Cardiac muscle cell (in vitro differentiated cells and primary cell): ENCODE measurements at places on chromosomes 11 and 22. TPM values are rescaled to one million over a fixed set of nuclear protein-coding genes. Genes with fewer than 3 reads are reported as not detected.

RRP8 gene
- total RNA-seq: 20.7 and 27.3 TPM in 2 replicates

- no peaks in the 10 kb centered on the region for H3K36me3 ChIP-seq
- no peaks in the 10 kb centered on the region for H3K4me1 ChIP-seq
- H3K27me3 ChIP-seq: no peaks in the 10 kb centered on the region
- no peak overlapping the region for H3K27ac ChIP-seq
Observed at GRCh38 chr22:48828688-48829087, 999.0 kb downstream of the BRD1 start.

DNA sequence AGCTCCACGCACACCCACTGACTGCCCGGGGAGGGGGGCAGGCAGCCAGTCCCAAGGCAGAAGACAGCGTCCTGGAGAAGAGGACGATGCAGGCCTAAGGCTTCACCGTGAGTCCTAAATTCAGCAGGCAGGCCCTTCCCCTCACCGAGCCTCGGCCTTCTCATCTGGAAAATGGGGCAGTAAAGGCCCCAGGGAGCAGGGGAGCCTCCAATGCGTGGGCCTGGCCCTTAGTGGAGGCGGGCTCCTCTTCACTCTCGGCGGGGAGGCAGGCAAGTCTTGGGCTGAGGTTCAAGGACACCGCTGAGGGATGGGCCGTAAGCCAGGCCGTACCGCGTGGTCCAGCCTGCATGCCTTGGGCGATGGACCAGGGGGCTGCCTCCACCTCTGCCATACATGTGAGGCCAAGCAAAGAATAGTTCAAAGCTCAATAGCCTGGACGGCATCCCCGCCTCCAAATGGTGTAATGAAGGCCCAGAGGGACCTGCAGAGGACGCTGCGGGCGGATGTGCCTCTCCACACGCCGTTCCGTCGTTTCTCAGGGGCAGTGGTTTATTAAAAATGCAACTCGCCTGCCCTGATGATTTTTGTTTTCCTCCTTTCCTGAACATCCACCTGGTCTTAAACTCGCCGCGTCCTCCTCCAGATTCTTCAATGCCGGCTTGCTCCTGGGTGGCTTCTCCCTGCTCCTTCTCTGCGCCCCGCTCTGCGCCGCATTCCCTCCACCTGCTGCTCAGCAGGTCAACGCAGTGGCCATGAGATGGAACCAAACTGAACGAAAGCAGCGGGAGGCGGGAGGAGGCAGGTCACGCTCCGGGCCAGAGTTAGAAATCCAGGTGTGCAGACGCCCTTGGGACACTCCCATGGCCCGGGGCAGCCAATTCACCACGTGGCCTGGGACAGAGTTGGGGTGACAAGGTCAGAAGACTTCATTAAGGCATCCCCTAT lies 627.8 kb downstream of the TBC1D22A start:
- no peaks in the 10 kb centered on the region for H3K36me3 ChIP-seq
- H3K4me1 ChIP-seq: no peaks in the 10 kb centered on the region
- no peak overlapping the region for H3K4me3 ChIP-seq
- no peak overlapping the region for H3K27ac ChIP-seq
- no peak for DNase-seq

DNA sequence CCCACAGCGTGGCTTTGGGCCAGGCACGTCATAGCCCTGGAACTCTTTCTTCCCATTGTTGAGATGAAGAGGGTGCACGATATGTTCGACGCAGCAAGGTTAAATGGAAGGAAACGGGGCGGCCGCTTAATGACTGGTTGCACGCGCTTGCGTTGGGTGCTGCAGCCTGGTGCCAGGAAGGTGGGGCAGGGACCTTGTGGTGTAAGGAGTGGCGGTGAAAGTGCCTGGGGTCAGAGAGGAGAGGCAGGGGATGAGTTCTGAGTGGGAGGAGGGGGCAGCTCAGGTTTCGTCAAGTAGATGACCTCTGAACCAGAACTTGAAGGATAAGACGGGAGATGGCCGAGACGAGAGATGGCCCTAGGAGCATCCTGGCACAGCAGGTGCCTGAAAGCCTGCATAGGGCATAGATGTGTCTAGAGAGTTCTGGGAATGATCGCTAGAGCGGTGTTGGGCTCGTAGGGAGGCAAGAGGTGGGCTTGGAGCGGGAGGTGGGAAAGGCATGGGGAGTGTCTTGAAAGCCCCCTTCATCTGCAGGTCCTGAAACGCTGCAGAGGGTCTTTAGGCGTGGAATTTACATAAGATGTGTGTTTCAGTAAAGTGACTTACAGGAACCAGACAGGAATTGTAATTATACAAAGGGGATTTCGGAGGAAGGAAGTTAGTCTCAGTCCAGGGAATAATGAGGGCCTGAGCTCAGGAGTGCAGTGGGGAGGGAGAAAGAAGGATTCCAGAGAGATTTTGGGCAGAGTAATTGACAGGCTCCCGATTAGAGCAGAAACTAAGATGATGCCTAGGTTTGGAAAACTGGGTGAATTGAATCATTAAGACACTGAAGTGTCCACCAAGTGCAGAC lies 43.2 kb upstream of the CLDN5 start:
- H3K27me3 ChIP-seq: no peaks in the 10 kb centered on the region
- DNase-seq: no peak
- no peak overlapping the region for H3K27ac ChIP-seq
- H3K4me1 ChIP-seq: no peaks in the 10 kb centered on the region

- no peaks in the 10 kb centered on the region for H3K36me3 ChIP-seq
- no peak for DNase-seq
- H3K4me1 ChIP-seq: peaks cover 17% of the 10 kb centered on the region
- no peak overlapping the region for H3K27ac ChIP-seq
- no peak overlapping the region for H3K4me3 ChIP-seq
- H3K27me3 ChIP-seq: no peaks in the 10 kb centered on the region
Observed at GRCh38 chr11:96052921-96053651, 129.2 kb upstream of the MTMR2 start.

CDC42BPG gene
- total RNA-seq: 4.6 and 10.1 TPM in 2 replicates

GRCh38 chr11:66904561-66904960 lies 47.7 kb downstream of the LRFN4 start:
- no peaks in the 10 kb centered on the region for H3K36me3 ChIP-seq
- no peak overlapping the region for H3K27ac ChIP-seq
- DNase-seq: no peak

CARD18 gene
- total RNA-seq: not detected in 2 replicates
